ENCODE measurements at places on chromosomes 1 and 21.

DNA sequence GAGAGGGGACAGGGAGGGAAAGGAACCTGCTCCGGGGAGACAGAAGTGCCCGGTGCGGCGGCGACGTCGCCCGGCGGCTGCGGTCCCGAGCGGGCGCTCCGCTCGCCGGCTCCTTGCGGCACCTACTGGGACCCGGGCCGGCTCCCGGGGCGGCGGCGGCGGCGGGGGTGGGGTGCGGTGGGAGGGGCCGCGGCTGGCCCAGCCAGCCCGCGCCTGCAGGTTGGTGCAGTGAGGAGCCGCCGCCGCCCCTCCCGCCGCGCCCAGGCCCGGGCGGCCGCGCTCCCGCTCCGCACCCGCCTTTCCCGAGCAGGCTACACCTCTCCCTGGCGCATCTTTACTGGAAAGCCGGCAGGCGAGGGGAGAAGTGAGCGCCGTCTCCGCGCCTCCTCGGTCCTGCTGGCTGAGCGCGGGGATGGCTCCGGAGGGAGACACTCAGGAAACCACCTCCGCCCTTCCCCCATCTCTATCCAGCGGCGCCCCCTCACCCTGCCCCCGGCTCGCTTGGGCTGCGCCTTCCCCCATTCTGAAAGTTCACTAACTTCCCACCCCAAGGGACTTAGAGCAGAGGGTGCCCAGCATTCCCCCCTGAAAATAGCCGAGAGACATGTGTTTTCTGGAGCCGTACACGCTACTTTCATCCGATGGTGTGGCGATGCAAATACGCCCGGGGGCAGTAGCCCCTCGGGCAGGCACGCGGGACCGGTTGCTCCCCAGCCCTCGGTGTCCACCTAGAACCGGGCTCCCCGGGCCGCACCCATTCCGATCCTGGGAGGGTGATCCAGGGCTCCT is at the start of gene PLD5:
Gene PLD5, minus strand, starts transcription at position 127 of the 789 bp plus-strand sequence.
- no peak for DNase-seq

DNA sequence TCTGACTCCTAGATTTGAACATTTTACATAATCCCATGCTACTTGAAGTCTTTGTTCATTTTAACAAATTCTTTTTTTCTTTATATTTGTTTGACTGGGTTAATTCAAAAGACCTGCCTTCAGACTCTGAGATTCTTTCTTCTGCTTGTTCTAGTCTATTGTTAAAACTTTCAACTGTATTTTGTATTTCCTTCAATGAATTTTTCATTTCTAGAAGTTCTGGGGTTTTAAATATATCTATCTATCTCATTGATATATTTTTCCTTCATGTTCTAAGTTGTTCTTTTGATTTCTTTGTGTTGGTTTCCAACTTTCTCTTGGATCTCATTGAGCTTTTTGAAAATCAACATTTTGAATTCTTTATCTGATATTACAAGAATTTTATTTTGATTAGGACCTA is 64.3 kb downstream of the HMCN1 start:
- DNase-seq, result no peak

- DNase-seq, result no peak
Observed at GRCh38 chr1:68782890-68783289, 286.0 kb upstream of the DEPDC1 start.

DNA sequence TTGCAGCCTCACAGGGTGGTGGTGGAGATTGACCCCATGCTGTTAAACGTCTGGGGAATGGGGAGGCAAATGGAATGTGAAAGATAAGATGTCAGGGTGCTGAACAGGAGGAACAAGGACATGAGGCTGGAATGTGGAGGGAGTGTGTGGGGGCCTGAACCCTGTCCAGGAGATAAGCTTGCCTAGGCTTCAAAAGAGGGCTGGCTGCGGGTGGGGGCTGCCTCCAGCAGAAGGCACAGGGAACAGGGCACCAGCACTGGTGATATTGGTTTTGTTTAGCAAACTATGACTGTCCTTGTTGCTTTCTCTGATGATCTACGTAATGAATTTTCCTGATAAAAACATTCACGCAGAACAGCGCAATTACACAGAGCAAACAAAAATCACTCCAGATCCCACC is 52.4 kb upstream of the LRP8 start:
- DNase-seq, result no peak

GRCh38 chr1:187903223-187903622 is 1074.5 kb downstream of the PLA2G4A start:
- no peak for DNase-seq
